ENCODE measurements at places on chromosomes 13 and 19.

DNA sequence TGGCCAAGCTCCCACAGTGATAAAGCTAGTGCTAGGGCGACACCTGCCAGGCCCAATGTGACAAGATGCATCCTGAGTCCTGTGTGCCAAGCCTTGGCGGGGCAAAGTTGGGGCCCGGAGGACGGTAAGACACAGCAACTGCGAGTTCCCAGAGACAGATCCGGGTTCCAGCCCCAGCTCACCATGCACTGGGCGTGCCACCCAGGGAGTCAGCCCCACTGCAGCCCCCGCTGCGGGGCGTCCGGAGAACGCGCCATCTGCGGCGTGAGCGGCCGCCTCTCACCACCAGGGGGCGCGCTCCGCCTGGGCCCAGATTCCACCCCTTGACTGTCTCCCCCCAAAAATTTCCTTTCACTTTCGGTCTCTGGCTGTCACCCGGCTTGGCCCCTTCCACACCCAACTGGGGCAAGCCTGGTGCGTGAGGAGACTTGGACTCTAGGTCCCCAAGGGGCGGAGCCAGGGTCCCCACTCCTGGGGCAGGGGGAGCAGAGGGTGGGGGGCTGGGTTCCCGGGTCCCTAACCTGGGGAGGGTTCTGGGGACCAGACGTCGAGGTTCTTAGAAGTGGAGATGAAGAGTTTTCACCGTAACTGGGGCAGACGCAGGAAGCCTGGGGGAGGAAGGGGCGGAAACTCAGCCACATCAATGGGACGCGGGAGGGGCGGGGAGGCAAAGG, at the start of gene FLT3LG:
FLT3LG (plus strand) TSS at position 348 of the 674 bp plus-strand sequence. CDS start 425 bp downstream, outside the sequence.
- DNase-seq, result peak; percentile 99

GRCh38 chr19:10636304-10636972, 11.1 kb downstream of the SLC44A2 start:
- no peak for DNase-seq

GRCh38 chr19:18253716-18254115, 20.5 kb downstream of the IQCN start:
- no peak for DNase-seq

- no peak for DNase-seq
Observed at GRCh38 chr19:7535998-7536695, 630 bp downstream of the PNPLA6 start.

- DNase-seq, result no peak
Observed at GRCh38 chr19:51325161-51325976, 13.9 kb downstream of the IGLON5 start.

DNA sequence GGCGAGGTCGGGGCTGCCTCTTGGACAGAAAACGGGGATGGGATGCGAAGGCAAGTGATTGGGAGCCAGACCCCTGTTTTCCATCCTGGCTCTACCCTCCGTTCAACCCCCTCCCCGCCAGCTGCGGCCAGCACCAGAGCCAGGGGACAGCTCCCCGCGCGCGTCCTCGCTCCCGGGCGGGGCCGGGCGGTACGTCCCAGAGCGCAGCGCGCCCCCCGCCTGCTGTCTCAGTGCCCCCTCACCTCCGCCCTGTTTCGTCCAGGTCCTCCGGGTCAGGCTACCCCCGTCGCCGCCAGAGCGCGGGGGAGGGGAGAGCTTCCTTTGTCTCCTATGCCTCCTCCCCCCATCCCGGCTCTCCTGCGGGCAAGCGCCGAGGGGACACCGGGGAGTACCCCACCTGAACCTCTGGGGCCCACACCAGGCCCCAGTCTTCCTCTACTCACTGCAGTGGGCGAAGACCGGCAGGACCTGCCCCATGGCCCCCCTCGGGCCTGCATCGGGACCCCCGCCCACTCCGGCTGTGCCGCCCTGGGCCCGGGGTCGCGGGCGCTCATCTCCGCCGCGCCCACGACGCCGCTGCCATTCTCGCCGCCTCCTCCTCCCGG, 396 bp downstream of the RTN2 start:
- no peak for DNase-seq

DNA sequence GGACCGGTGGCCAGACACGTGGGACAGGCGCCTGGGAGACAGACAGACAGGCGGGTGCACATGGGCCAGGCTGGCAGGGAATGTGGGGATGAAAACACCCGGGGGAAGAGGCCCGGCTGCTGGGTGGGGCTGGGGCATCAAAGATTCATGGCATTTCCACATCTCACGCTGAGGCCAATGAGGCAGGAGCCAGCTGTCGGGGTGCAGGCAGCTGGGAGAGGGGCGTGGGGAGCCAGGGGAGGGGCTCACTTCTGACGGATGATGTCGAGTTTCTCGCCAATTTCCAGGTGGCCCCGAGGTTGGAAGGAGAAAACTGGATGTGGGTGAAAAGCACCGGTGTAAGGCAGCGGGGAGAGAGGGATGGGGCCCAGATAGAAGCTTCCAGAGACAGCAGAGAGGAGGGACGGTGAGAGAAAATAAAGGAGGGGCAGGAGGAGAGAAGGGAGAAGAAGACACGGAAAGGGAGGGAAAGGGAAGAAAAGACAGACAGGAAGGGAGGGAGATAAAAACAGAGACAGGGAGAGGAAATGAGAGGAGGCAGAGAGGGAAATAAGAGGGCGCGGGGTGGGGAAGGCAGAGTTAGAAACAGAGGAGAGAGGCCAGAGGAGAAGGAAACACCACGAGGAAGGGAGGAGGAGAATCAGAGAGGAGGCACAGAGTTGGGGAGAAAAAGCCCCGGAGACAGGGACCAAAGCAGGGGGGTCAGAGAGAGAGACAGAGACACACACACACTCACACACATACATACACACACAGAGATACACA, 8.0 kb upstream of the CCER2 start:
- no peak for DNase-seq

GRCh38 chr19:55605637-55606470, at the start of gene ZNF865:
Gene ZNF865 (plus strand): TSS chr19:55605647. CDS start chr19:55613619, 7,972 bp downstream.
- peak; percentile 67 for DNase-seq

DNA sequence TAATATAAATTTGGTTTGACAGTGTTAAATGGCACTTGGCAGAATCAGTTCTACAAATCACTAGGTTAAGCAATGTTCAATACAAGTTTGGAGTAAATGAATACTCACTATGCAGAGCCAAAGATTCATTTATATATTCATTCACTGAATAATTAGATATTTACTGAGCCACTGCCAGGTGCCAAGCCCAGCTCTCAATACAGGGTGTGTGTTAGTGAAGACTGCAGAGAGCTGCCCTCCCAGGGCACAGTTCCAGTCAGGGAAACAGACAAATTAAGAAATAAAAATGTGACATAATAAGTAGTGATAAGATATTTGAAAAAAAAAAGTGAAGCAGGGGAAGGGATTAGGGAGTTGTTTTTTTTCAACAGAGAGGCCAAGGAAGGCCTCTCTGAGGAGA, 411.7 kb downstream of the KCNRG start:
- no peak for DNase-seq
